ENCODE measurements at places on chromosomes 12 and 14. TPM values are rescaled to one million over a fixed set of nuclear protein-coding genes. Genes with fewer than 3 reads are reported as not detected.

- DNase-seq, result no peak
Observed at GRCh38 chr12:77166696-77167095, 101.3 kb upstream of the E2F7 start.

GRCh38 chr14:94079891-94080620 lies 946 bp downstream of the DDX24 start:
- DNase-seq, result peak; percentile 46

GRCh38 chr12:23611320-23611719 lies 338.1 kb downstream of the SOX5 start:
- no peak for DNase-seq

DNA sequence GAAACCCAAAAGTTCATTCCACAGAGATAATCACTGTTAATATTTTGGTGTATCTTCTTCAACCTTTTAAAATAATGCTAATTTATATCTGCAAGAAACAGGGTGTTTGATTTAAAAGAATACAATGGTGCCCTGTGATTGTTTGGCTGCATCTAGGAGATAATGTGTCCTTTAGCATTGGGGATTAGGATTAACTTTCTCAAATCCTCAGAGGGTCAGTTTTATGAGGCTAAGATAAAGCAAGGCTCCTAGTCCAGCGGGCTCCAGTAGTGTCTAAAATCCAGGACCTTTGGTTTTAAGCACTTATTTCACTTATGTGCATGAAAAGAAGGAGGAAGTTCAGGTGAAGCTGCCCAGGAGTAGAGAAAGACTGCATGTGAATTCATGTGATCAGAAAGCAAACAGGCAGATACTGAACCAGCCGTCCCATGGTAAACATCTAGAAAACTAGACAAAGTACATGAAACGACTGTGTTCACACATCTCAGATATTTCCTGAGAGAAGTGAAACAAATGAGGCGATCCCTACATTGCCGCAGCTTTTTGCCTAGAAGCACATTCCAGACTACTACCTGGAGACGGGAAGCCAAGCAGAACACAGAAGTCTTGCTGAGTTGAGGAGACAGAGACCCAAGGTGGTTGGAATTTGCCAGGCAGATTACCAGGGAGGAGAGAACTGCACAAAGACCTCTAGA lies 129.1 kb upstream of the MAX start:
- DNase-seq, result no peak

DNA sequence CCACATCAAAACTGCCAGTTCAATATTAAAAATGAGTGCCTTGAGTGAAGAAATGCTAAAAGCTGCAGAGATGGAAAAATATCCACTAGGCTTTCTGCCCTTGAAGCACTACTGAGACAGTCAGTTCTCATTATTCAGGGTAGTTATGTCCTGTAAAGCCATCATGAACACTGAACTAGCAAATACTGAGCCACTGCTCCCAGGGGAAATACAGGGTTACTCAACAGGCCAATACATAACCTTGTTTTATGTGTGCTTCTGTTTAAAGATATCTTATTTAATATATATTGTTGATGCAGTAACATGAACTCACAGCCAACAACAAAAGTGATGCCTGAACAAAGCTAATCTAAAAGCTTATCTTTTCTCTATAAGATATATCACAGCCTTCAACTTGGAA lies 3.3 kb downstream of the RAD52 start:
- DNase-seq, result no peak

DNA sequence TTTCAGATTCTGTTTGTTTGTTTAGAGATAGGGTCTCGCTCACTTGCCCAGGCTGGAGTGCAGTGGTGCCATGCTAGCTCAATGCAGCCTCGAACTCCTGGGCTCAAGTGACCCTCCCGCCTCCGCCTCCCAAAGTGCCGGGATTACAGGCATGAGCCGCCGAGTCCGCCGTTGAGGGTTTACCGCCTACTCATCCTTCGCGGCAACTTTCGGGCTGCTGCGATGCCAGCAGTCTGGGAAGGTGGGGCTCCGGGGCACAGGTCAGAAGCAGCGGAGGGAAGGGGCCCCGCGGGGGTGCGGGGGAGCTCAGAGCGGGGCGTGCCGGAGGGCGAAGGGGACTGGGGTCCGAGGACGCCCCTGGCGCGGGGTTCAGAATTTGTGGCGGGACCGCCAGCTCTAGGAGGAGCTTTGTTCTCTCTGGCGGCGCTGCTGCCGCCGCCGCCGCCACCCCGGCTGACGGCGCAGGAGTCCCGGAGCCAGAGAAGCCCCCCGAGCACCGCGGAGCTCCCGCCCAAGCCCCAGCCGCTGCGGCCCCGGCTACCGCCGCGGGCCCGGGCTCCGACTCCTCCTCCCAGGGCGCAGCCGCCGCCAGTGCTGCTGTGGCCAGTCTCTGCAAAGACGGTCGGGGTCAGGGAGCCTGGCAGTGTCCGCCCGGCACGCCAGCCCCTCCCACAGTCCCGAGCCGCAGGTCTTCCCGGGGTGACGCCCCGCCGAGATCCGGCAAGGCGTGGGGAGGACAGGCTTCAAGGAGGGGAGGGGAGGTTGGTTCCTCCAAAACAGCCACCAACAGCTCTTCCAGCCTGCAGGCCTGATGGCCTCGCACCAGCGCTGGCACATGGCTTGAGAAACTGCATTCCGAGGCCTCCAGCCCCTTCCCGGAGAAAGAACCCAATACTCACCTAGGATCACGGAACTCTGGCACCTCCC lies 10.9 kb upstream of the KRT77 start:
- no peak for DNase-seq

- no peak for DNase-seq
Observed at GRCh38 chr14:37198273-37198598, 499 bp downstream of the MIPOL1 start.

DNA sequence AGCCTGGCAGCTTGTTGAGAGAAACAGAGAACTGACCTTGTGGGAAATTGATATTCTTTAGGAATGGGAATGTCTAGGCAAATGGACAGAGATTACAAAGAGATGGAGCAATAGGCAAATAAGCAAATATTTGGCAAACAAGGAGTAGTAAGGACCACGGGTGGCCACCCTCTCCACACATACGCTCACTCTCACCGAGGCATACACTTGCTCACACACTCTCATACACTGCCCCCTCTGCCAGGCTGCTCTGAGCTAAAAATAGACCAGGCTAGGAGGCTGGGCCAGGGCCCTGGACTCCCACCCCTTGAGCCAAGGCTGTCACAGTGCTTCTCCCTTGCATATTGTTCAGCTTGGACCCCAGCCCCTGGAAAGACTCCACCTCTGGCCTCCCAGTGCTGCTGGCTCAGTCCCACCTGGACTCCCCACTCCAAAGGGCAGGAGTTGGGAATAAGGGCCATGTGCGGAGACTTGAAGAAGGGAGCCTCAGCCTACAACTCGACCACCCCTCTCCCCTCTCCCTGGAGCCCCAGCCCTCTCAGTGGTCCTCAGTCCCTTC lies 1.1 kb downstream of the PPP1R1A start:
- DNase-seq, result no peak

- DNase-seq, result no peak
Observed at GRCh38 chr12:13537623-13538022, 341.1 kb downstream of the EMP1 start.

DNA sequence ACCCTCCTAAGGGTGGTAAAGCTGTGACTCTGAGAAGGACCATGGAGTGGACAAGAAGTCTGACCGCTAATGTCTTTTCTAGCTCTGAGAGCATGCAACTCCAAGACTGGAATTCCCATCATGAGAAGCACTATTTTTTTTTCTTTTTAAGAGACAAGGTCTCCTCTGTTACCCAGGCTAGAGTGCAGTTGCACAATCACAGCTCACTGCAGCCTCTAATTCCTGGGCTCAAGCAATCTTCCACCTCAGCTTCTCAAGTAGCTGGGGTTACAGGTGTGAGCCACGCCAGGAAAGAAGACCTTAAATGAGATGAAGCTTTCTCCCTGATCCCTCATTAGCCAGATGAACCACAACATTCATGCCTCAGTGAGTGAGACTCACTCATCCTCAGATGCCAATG lies 19.2 kb downstream of the VDR start:
- DNase-seq, result no peak

DNA sequence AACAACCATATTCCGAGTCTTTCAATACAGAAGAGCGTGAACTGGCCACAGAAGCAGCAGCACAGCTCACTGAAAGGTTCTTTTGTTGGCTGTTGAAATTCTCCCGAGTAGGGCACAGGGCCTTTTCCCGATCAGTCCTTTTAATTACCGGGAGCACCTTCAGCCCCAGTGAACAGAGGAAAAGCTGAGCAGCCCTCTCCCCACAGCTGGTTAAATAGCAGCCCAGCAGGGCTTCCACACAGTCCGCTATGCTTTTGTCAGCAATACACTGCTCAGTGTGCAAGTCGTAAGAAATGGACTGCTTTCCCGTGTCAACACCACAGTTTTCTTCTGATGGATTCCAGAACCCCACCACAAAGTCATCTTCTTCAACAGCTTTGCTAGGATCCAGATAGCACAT lies 61.3 kb downstream of the DICER1 start:
- DNase-seq, result no peak

DNA sequence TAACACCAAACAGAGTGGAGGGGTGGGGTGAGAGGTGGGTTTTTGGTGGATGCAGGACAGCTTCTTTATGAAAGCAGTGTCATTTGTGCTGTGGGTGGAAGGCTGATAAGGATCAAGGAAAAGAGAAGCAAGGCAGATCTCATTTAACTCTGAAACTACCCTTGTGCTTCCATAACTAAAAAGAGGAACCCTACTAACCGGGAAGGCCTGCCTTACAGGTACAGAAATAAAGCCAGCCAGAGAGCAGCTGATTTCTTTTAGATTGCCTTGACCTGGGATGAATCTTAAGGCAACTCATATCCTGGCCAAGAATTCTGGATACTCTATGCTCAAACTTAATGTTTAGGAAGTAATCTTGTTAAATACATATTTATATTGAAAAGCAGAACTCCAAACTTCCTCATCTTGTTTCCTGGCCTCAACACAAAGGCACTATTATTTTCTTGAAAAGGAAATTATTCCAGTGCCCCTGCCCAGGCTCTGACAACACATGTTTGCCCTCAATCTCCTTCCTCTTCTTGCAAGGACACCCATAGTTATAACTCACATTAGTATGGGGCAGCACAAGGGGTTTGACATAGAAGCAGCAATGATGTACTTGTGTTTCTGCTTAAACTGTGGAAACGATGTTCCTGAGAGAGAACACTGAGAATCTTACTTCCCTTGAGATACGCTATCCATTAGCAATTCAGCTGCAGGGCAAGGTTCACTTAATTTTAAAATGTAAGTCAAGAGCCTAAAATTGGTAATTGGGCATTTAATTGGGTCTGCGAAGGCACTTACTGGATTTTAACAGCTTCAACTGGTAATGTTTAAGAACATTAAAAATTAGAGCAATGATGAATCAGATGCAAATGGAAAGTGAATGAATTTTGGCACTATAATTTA lies 173.7 kb downstream of the STXBP6 start:
- no peak for DNase-seq

DNA sequence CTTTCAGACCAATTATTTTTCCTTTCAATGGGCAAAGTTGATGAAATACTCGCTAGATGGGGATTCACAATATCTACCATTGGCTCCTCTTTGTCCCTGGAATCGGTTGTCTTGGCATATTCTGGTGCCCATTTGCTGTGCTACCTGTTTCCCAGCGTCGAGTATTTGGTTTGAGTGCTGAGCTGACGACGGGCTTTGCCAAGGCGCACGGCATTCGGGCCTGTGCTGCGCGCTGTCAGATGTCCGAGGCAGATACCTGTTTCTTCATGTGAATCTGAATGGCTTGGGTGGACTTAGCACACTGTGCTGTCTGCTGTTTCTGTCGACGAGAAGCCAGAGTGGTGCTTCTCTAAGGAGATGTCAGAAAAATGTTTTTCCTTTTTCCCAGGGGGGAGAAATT lies 80.9 kb downstream of the TESC start:
- DNase-seq, result no peak

DNA sequence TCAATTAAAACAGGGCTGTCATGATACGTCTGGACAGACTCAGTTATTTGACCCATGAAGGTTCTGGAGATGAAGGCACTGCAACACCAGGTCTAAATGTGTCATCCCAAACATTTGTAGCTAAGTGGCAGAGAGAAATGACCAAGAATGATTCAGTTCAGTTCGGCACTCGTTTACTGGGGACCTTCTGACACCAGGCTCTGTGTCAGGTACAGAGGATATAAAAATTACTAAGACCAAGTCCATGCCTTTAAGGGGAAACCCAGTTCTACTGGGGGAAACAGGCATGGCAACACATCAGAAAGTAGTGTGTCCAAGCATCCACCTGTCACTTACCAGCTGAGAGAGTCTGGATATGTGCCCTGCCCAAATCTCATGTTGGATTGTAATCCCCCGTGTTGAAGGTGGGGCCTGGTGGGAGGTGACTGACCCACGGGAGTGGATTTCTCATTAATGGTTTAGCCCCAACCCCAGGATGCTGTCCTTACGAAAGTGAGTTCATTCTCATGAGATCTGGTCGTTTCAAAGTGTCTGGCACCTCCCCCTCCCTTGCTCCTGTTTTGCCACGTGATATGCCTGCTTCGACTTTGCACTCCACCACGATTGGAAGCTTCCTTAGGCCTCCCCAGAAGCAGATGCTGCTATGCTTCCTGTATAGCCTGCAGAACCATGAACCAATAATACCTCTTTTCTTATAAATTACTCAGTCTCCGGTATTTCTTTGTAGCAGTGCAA lies 41.9 kb upstream of the BCL2L14 start:
- no peak for DNase-seq

- DNase-seq, result peak; percentile 61
Observed at GRCh38 chr12:120584343-120585149, 3.3 kb upstream of the POP5 start.

DNA sequence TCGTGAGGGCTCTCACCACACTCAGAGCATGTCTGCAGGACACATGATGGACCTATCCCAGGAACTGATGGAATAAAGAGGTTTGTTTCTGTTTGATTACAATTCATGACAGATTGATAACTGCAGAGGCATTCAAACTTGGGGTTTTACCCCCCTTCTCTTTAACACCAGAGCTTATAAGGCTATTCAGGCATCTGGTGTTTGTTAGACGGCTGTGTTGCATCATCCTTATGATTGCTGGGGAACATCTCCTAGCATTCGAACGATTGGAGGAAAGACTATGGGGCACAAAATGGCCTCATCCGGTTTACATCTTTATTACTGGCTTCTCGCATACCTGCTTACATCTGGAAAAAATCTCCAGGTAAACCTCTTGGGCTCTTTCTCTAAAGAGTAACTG lies 191.8 kb downstream of the MSRB3 start:
- DNase-seq, result no peak

NID2 gene
- not detected for total RNA-seq

MIP gene
- not detected for total RNA-seq

FRS2 gene
- total RNA-seq, result 21.2 TPM

ZNF641 gene
- total RNA-seq, result 41.2 TPM

LRTM2 gene
- not detected for total RNA-seq

TMPRSS12 gene
- total RNA-seq, result not detected

DDX11 gene
- 41.6 TPM for total RNA-seq

CLEC4D gene
- total RNA-seq, result not detected

CIDEB gene
- 26.0 TPM for total RNA-seq

PPM1H gene
- 0.06 TPM for total RNA-seq

All from CD4-positive, alpha-beta memory T cell (primary cell).